Omental fat pad (tissue), 4 donors: ENCODE measurements at places on chromosomes 16 and 17.

DNA sequence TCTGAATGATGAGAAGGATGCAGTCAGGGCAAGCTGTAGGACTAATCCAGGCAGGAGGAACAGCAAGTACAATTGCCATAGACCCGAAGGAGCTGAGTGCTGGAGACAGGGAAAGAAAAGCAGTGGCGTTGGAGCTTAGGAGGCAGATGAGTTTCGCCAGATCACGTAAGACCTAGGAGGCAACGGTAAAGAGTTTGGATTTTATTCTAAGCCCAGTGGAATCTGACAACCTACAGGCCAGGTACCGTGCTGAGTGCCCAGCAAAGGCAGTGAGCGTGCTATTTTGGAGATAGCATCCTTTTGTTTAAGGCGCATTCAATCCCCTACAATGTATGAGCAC lies 1.2 kb downstream of the USP43 start:
- DNase-seq, result no peak

GRCh38 chr16:86436466-86437185 lies 73.7 kb upstream of the FOXF1 start:
- DNase-seq, result no peak

DNA sequence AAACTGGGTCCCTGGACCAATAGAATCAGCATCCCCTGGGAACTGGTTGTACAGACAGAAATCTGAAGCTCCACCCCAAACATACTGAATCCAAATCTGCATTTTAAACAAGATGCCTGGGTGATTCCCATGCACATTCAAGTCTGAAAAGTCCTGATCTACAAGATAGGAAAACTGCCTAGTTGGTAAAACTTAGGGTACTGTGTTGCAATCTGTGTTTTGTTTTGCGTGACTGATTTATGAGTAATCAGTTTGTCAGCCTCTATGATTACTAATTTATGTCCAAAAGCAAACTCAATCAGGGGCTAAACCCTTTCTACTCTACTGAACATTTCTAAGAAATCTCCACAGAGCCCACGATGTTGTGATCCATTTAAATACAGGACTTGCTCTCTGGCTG lies 103.8 kb downstream of the YPEL2 start:
- no peak for DNase-seq

DNA sequence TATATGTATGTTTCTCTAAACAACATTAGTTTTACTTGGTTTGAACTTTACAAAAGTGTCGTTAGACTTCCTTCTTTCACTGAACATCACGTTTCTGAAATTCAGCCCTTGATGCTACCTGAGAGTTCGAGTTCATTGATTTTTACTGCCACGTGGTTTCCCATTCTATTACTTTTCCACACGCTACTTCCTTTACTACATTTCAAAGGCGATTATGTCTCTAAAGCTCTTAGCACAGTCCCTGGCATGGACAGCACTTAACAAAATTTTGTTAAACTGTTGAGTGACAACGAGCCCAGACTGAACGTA lies 15.9 kb upstream of the ARHGAP17 start:
- DNase-seq, result no peak

GRCh38 chr16:51228097-51228659 lies 77.1 kb upstream of the SALL1 start:
- DNase-seq, result no peak

- no peak for DNase-seq
These were observed 284 bp upstream of the COPZ2 start for GRCh38 chr17:48037838-48038323.

DNA sequence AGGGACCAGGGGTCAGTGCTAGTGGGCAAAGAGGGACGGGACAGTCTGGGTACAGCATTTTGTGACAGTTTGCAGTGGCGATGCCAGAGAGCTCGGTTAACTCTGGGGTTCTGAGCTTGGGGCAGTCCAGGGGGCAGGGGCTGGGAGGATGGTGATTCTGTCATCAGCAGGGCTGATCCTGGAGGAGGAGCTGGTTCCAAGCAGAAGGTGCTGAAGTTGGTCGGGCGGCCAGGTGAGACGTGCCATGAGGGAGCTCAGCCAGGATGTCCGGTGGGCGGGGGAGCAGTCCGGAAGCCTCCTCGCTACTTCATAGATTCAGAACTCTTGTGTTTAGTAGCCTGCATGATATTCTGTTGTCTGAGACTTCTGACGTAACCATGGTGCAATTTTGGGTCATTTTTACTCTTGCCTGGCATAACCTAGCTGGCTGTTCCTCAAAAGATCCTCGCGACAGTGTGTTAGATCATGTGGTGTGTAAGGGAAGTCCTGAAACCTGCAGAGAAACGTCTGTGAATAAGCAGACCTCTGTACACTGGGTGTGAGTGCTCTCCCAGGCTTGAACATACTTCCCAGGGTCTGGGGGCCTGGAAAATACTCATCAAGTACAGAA lies 122.0 kb downstream of the CLEC16A start:
- no peak for DNase-seq

DNA sequence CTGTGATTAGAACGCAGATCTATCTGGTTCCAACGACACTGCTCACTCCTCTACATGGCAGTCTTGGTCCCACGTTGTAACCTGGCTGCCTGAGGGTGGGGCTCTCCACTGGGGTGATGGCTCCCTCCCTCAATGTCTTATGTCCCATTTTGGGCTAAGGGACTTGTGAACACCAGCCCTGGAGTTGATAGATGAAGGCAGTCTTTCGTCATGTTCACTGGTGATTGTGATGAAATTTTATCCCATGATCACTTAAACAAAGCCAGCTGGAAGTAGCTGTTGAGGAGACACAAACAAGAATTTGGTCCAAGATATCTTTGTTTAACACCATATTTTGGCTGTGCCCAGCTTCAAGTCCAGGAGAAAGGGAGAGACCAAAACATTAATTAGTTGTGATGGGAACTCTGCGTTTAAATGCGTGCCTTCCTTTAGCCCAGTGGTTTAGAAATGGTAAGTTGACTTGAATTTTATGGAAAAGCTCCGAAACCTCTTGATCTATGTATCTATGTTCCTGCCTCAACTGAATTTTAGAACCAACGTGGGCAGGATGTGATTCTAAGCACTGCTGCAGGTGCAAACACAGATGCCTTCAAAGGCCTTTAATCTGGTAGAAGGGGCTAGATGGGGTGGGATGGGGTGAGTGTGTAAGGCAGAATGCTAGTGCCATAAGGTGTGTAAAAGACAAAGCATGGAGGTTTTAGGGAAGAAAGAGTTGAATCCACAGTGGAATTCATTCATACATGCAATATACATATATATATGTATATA lies 186.8 kb upstream of the IRX3 start:
- no peak for DNase-seq

- no peak for DNase-seq
These were observed 58.0 kb upstream of the GSE1 start for GRCh38 chr16:85554889-85555718.

DNA sequence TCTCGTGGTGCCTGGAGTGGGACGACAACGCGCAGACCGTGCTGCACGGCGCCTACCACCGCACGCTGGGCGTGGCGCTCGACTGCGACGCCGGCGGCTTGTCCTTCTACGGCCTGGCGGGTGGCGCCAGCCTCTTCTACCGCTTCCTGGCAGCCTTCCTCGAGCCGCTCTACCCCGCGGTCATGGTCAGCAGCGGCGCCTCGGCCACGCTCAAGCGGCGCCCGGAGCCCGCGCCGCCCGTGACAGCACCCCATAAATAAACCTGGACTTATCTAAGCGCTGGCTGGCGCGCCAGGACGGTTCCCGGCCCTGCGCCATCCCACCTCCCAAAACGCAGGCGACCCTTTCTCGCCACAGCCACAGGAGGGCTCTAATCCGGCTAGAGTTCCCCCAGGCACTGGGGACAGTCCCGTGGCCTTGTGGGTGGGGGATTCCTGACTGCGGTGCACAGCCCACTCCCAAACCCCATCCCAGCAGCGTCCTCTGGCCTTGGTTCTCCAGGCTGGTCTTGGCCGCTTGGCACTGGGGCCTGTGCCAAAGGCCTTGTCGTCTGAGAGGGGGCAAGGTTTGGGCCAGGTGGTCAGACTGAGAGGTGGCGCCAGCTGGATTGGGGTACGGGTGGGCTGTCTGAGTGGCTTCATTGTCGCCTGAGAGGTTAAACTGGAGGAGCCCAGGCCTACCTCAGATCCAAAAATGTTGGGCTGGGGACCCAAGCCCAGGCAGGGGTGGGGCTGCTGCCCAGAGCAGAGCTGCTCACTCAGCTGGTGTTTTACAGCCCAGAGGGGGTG lies 10.1 kb upstream of the SLC16A5 start:
- no peak for DNase-seq

- DNase-seq, result no peak
These were observed 139.6 kb downstream of the HS3ST3A1 start for GRCh38 chr17:13462146-13462545.

GRCh38 chr17:81388091-81388611 lies 7.1 kb upstream of the BAHCC1 start:
- no peak for DNase-seq

- DNase-seq, result no peak
These were observed 255.1 kb downstream of the MAP2K6 start for GRCh38 chr17:69669441-69670178.

- DNase-seq, result no peak
These were observed 43.5 kb downstream of the ST3GAL2 start for GRCh38 chr16:70395345-70395901.

DNA sequence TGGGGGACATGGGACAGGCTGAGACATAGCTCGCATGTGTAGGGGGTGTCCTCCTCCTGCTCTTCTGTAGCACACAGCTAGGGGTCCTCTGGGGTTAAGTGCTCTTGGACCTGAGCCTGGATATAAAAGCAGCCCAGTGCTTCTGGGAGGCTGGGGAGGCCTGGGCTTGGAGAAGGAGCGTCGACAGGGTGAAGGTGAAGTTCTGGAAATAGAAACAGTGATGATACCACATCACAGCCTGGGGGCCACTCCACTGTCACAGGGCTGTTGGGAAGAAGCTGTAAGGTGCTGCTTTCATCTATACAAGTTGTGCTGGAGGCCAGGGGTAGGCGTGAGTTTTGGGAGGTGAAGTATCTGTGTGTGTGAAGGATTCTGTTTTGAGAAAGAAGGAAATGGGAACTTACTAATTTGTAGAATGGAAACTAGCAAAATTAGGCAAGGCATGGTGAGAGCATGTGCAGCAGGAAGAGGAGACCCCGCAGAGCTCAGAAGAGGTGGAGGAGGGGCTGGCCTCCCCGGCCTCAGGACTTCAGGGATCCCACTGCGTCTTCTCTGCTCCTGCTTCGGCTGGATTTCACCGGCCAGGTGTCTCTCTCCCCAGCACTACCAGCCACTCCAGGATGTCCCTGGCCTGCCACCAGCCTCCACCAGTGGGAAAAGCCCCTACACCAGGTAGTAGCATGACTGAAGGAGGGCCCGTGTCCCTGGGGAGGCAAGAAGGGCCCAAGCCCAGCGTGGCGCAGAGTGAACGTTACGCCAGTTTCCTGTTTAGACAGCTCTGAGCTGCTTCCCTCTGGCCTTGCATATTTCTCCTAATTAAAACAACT lies 19.4 kb downstream of the PLCG2 start:
- no peak for DNase-seq

DNA sequence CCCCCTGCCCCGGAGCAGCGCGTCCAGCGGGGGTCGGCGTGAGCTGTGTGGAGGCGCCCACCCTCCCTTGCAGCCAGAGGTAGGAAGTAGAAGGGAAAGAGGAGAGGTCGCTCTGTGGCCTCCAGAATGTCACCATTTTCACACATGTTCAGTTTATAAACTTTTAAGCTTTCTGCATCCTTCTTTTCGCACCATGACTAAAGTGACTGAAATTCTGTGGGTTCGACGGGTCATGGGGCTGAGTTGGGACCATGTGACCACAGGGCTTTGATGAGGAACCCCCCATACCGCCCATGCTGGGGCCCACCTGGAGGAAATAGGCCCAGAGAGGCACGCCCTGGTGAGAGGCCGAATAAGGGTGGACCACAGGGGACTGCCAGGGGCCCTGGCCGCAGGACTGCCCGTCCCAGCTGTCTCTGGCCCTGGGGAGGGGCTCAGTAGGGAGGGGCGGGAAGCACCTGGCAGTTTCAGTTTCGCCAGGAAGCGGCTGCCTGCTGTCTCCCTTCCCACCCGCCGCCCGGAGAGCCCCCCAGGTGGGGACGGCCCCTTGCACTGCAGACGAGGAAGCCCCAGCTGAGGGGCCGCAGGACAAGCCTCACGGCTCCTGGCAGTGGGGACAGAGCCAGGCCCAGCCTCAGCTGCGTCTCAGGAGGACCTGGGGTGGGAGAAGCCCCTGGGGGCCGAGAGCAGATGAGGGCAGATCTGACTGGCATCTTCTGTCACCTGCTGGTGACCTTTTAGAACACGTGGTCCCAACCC lies 9.0 kb downstream of the CBFA2T3 start:
- no peak for DNase-seq

GRCh38 chr17:82249896-82250581 lies 21.2 kb downstream of the SLC16A3 start:
- no peak for DNase-seq

DNA sequence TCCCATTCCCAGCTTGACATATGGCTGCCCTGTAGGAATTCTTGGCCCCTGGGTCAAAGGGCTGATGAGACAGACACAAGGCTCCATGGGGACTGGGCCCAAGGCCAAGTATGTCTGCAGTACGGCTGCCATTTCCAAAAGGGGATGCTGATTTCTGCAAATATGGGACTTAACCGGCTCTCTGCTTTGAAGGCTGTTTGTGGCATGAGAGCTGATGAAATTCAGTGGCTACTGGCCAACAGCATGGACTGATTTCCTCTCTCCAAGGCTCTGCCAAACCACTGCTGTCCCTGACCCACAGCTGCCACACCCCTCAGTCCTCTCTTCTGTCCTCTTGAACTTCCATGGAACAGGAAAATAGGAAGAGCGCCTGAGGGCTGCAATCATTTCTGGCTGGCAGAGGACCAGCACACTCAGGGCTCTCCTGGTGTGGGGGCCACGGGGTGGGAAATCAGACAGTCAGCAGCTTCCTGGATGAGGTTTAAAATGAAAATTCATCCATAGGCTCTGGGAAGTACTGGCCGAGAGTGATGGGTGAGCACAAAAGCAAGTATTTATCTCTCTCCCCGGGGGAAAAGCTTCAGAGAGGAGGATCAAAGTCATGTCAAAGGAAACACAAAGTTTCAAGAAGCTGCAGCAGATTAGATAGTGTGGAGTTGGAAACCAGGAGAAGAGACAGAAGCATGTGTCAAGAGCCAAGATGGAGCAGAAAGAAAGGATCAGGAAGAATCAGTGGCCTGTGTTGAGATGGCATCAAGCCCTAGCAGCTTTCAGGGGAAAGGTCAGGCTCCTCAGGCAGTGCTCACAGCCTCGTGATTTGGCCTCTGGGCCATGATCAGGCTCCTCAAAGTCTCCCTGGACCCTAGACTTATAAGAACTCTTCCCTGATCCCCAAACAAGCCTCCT lies 64.1 kb upstream of the SREBF1 start:
- no peak for DNase-seq

GRCh38 chr17:7029659-7030058 lies 6.2 kb upstream of the SLC16A13 start:
- no peak for DNase-seq

- no peak for DNase-seq
These were observed 118.1 kb upstream of the CACNG3 start for GRCh38 chr16:24138024-24138423.

GRCh38 chr16:31085873-31086628 lies 2.7 kb downstream of the PRSS53 start:
- no peak for DNase-seq

GRCh38 chr16:57277586-57277985 lies 6.9 kb downstream of the PLLP start:
- no peak for DNase-seq
